Effector CD8-positive, alpha-beta T cell (primary cell): ENCODE measurements at places on chromosomes 11 and 22.

GRCh38 chr22:43094085-43094484 lies 4.9 kb upstream of the TTLL1 start:
- no peak for DNase-seq

DNA sequence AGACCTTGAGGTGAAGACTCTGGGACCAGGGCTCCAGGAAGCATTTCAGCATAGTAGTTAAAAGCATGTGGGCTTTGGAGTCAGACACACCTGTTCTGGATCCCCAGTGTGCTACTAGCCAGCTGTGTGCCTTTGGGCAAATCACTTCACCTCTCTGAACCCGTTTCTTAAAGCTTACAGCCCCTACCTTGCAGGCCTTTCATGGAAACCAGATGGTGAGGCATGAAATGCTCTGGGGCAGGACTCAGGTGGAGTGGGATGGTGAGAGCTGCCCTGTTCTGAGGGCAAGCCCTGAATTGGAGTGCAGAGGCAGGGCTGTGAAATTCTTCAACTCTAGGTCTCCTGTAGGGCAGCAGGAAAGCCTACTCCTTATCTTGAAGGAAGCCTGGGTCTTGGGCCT lies 10.5 kb downstream of the UCP2 start:
- DNase-seq = no peak

DNA sequence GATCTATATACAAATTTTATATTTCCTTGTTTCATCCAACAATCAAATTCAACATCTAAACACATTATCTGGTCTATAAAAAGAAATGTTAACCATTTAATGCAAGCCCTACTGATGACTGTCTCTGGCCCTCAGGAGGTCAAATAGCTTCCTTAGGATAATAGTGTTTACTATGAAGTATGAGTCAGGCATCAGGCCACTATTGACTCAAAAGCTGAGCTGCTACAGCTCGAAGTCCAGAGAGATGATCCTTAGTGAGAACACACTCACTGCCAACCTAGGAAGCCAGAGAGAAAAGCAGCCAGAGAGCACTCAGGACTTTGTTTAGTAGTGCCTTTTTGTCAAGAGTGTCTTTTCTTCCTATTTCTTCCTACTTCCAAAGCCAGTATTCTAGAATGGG lies 171.8 kb downstream of the SOX6 start:
- no peak for DNase-seq

DNA sequence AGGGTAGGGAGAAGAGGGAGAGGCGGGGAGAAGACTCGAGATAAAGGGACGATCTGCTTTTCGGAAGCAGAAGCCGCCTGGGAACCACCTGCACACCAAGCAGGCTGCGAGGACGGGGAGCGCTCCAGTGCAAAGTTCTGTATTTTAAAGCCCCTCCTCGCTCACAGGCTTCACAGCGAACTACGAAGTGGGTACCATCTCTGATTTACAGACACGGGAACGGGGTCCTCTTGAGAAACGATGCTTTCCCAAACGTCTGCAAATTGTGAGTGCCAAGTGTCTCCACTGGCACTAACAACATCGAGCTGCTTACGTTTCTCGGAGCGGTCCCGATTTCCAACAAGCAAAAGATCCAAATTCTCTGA lies 700 bp upstream of the STX3 start:
- DNase-seq = no peak

GRCh38 chr11:87451395-87451794 lies 413.7 kb downstream of the TMEM135 start:
- DNase-seq = no peak

DNA sequence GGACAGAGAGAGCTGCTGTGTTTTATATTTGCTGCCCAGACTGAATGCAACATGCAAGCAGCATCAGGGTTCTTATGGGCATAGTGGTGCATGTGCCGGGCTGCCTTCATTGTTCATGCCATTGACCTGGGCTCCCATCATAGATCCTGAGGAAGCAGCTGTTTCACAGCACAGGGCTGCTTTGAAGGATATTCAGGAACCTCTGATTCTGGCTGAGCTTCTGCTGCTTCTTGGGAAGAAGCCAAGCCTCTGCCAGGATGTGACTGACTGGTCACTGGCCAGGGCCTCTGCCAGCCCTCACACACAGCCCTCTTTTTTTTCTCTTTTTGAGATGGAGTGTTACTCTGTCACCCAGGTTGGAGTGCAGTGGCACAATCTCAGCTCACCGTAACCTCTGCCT lies 43.3 kb downstream of the CYB5R2 start:
- no peak for DNase-seq

GRCh38 chr11:122075016-122075415 lies 41.0 kb downstream of the BLID start:
- no peak for DNase-seq

DNA sequence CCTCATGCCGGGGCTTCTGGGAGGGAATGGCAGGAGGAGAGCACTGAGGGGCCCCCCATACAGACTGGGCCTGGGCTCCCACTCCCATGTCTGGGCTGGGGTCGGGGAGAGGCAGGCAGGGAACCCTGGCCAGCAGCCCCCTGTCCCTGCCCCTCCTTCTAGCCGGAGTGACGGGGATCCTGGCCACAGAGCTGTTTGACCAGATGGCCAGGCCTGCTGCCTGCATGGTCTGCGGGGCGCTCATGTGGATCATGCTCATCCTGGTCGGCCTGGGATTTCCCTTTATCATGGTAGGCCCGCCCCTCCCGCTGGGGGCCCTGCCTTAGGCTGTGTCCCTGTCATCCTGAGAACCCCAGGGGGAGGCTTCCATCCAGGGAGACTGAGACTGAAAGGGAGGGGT lies 10.0 kb upstream of the MIF start:
- DNase-seq = no peak

GRCh38 chr11:72595292-72595684 lies 78.9 kb downstream of the PDE2A start:
- DNase-seq = no peak

- DNase-seq = no peak
Measured at GRCh38 chr11:65008016-65008415, 5.9 kb upstream of the ARL2 start.

DNA sequence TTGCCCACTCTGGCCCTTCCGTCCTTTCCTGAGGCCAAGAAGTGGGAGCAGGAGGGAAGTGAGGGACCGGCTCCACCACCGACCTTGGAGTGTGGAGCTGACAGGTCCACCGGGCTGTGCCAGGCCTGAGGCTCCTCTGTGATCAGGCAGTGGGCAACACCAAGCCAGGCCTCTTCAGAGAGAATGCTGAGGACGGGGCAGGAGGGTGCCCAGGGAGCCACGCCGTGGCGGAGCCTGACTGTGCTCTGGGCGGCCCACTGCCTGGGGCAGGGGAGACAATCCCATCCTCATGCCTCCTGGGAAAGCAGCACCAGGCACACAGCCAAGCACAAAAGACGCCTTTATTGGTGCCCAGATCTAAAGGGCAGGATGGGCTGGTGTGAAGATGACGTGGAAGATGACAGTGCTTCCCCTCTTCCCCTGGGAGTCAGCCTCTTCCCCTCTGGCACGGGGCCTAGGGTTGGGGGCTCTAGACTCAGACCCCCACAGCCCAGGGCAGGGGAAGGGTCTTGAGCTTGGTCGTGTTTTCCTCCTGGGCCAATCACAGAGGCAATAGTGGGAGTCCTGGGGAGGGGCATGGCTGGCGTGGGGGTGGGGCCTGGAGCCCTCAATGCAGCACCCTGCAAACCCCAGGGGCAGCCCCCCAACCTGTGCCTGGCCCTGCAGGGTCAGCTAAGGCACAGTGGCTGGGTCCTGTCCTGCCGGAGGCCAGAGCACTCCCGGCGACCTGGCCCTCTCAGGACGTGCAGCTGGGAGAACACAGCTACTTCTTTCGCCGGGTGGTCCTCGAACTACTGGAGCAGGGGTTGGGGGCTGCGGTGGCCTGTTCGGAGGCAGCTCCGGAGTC lies 4.7 kb downstream of the LMF2 start:
- DNase-seq = no peak

GRCh38 chr22:43637275-43638260 lies 174.5 kb downstream of the EFCAB6 start:
- DNase-seq = no peak

- no peak for DNase-seq
Measured at GRCh38 chr22:20760084-20760483, 13.8 kb upstream of the SERPIND1 start.

DNA sequence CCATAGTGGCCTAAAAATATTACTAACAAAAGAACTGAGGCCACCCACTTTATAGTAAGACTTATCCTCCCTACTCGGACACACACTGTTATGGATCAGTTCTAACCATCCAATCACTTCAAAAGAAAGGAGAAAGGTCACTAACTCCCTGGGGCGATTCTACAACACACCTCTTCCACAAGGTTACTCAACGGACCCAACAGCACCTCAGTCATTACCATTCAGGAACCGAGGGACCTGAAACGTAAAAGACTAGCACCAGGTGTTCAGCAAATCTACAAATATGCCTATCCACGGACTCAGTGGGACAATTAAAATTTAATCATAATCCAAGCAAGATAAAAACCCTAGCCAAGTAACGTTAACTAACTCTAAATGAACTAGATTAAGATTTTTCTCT lies 1.6 kb downstream of the HNRNPUL2 start:
- no peak for DNase-seq

DNA sequence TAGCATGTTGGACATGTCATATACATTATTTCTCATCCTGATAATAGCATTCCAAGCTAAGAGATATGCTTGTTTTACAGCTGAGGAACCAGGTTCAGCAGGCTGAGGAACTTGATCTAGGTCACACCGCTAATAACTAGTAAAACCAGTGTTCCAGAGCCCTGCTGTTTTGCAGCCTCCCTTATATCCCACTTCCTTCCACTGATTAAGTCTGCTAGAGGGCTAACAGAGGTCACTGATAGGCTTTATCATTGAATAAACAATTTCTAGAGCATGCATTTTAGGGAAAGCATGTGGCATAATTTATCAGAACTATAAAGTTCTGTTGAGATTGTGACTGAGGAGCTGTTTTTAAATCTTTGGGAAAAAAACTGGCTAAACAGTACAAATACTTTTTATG lies 54.0 kb downstream of the UVRAG start:
- DNase-seq = no peak

DNA sequence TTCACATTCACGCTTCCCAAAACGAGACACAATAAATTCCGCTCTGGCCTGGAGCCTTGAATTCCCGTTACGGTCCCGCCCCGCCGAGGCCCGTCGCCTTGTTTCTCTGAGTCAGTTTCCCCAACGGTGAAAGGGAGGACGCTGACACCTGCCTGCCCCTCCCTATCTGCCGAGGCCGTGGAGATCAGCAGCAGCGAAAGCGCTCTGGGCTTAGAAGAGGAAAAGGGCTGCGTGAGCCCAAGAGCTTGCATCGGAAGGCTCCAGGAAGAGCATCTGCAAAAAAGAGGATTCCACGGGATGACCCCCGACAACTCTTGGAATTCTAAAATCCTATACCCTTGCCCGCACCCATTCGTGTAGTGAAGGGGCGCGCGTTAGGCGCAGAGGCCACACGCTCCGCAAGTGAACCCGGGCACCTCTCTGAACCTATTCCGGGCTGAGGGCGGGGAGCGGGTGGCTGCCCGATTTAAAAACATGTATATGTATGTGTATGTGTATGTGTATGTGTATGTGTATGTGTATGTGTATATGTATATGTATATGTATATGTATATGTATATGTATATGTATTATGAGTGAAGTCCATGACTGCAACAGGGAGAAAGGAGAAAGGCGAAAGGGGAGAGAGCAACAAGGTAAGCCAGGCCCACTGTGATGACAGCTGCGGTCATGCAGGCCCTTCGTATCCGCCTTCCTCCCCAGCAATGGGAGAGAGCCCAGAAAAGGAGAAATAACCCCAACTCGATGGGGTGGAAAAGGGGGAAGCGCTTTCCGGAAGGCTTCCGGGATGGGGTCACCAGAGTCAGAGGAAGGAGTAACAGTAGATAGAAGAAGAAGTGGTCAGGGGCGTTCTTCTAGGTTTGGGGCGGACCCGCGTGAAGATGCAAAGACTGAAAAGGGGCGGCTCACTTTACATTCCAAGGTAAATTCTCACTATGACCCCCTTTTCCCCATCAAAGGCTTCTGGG lies 948 bp upstream of the MRTFA start:
- peak; percentile 38 for DNase-seq

DNA sequence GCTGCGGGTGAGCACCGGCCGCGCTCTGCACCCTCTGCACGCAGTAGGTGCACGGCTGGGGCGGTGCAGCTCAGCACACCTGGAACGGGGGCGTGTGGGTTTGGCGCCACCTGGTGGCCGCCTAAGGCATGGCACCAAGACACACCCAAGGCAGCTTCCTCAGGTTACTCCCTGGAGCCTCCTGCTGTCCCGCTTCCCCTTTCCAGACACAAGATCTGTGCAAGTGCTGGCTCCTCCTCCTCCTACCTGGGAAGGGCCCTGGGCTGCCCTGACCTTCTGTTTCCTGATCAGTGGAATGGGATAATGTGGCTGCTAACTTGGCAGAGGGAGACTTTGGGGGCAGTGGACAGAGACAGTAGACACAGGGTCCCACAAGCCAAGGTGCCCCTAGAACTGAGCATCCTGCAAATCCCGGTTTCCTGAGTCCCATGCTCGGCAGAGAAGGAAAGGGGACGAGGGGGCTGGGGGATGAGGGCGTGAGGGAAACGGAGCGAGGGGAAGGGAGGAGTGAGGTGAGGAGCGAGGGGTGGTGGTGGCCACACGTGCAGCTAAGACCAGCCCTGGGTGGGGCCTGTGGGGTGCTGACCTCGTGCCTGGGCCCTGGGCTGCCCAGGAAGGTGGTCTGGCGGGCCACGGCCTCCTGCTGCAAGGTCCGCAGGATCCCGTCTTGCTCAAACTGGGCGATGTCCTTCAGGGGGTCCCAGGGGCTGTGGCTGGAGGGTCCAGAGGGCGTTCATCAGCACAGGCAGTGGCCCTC lies 34.8 kb upstream of the CARS1 start:
- DNase-seq = peak; percentile 51

DNA sequence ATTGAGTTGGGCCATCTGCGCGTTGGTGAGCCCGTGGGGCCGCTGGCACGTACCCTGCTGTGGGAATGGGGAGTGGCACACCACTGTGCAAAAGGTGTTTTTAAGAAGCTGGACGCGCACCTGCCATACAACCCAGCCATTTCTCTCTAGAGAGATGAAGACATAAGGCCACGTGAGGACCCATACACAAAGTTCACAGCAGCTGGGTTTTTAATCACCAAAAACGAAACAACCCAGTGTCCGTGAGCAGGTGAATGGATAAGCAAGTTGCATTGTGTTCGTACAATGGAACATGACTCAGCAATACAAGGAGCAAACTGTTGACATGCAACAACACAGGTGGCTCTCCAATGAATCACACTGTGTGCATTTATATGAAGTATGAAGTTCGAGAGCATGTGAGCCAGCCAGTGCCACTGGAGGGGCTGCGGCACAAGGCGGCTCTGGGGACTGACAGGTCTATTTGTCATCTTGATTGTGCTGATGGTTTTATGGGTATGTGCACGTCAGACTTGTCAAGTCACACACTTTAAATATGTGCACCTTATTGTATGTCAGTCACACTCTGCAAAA lies 30.6 kb upstream of the PANX2 start:
- no peak for DNase-seq

DNA sequence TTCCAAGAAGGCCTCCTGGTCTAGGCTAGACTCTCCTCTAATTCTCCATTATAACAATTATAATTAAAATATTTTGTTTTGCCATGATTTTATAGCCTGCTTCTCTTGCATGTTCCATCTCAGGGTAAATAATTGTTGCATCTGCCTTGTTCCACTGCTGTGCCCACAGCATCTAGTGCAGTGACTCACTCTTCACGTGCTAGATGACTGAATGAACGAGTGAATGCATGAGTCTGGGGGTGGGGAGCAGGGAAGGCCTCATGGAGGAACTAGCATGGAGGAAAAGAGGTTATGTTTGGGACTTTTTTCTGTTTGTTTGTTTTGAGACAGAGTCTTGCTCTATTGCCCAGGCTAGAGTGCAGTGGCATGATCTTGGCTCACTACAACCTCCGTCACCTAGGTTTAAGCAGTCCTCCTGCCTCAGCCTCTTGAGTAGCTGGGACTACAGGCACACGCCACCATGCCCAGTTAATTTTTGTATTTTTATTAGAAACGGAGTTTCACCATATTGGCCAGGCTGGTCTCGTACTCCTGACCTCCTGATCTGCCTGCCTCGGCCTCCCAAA lies 5.2 kb upstream of the OAF start:
- DNase-seq = no peak
